Tongue (tissue), 3 donors: ENCODE measurements at places on chromosomes 12 and 14. TPM values are rescaled to one million over a fixed set of nuclear protein-coding genes. Genes with fewer than 3 reads are reported as not detected.

SCFD1 gene
- 129 TPM for total RNA-seq

ARID2 gene
- total RNA-seq = 54.8 TPM

OR6C2 gene
- not detected for total RNA-seq

CLEC4E gene
- total RNA-seq = not detected

AHNAK2 gene
- 51.0 TPM for total RNA-seq

CD69 gene
- 4.6 TPM for total RNA-seq

RDH12 gene
- total RNA-seq = 0.10 TPM

SALL2 gene
- 9.0 TPM for total RNA-seq

DTX1 gene
- total RNA-seq = 10.9 TPM

BIN2 gene
- 3.8 TPM for total RNA-seq

GUCY2C gene
- total RNA-seq = 0.21 TPM

GLS2 gene
- 0.21 TPM for total RNA-seq

VWF gene
- total RNA-seq = 101 TPM

SYT10 gene
- total RNA-seq = 0.10 TPM

KITLG gene
- 41.1 TPM for total RNA-seq

CACNB3 gene
- 9.6 TPM for total RNA-seq

KRT82 gene
- not detected for total RNA-seq

ASCL1 gene
- total RNA-seq = not detected

IFI27L2 gene
- 8.8 TPM for total RNA-seq

RFX4 gene
- total RNA-seq = 0.21 TPM

TRPV4 gene
- 3.5 TPM for total RNA-seq

LRRC10 gene
- not detected for total RNA-seq

SRRM4 gene
- 0.31 TPM for total RNA-seq

M6PR gene
- 89.7 TPM for total RNA-seq

REP15 gene
- 3.0 TPM for total RNA-seq

TTC9 gene
- total RNA-seq = 4.2 TPM

SLC8A3 gene
- total RNA-seq = 28.4 TPM

CLEC2A gene
- total RNA-seq = not detected

DIO3 gene
- 8.3 TPM for total RNA-seq

A2M gene
- 296 TPM for total RNA-seq

DEPDC4 gene
- total RNA-seq = 0.82 TPM

NANOG gene
- total RNA-seq = not detected

FGD4 gene
- total RNA-seq = 54.9 TPM

OASL gene
- 0.31 TPM for total RNA-seq

GRIP1 gene
- 5.4 TPM for total RNA-seq

HRK gene
- total RNA-seq = 0.21 TPM

VIPAS39 gene
- 21.1 TPM for total RNA-seq

PIWIL1 gene
- not detected for total RNA-seq

TSPAN8 gene
- total RNA-seq = 0.51 TPM

BBS10 gene
- 16.8 TPM for total RNA-seq

DDX11 gene
- total RNA-seq = 36.6 TPM

PLEK2 gene
- 4.1 TPM for total RNA-seq

AKAP6 gene
- total RNA-seq = 230 TPM

RNF212B gene
- not detected for total RNA-seq

C1QL4 gene
- not detected for total RNA-seq

WASHC3 gene
- 29.4 TPM for total RNA-seq

PTPN6 gene
- total RNA-seq = 11.4 TPM

KLRC1 gene
- total RNA-seq = 0.72 TPM

GARIN6 gene
- total RNA-seq = not detected

KSR2 gene
- 0.10 TPM for total RNA-seq

MTERF2 gene
- 55.3 TPM for total RNA-seq

CNTN1 gene
- total RNA-seq = 35.4 TPM

SERPINA12 gene
- total RNA-seq = not detected

STAB2 gene
- 8.6 TPM for total RNA-seq

SMIM41 gene
- 0.82 TPM for total RNA-seq

TMEM63C gene
- 0.92 TPM for total RNA-seq

PAPLN gene
- total RNA-seq = 7.3 TPM

PDZRN4 gene
- 2.7 TPM for total RNA-seq
